ENCODE measurements at places on chromosomes 3 and 15.

GRCh38 chr3:132380920-132381319 lies 36.4 kb upstream of the DNAJC13 start:
- DNase-seq = no peak

DNA sequence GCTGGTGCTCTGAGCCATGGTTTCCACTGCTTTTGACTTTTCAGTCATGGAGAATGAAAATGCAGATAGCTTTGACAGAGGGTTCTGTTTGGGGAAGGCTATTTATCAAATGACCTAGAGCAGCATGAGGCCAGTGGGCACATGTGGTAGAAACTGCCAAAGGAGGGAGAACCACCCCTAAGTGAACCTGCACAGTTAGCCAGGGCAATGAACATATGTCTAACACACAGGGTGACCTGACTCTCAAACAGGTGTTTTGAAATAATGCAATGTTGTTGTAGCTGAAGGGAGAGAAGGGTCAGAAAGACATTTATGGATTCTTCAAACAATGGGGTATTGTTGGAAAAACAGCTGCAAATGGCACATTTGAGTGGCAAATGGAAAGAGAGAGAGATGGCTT lies 174.4 kb upstream of the FAM3D start:
- DNase-seq = no peak

GRCh38 chr15:96046620-96047240 lies 283.8 kb upstream of the NR2F2 start:
- DNase-seq = no peak

- DNase-seq = peak; percentile 5
Measured at GRCh38 chr15:53586799-53587198, 172.7 kb downstream of the WDR72 start.

- DNase-seq = no peak
Measured at GRCh38 chr3:60055765-60056164, 1005.9 kb upstream of the CFAP20DC start.

DNA sequence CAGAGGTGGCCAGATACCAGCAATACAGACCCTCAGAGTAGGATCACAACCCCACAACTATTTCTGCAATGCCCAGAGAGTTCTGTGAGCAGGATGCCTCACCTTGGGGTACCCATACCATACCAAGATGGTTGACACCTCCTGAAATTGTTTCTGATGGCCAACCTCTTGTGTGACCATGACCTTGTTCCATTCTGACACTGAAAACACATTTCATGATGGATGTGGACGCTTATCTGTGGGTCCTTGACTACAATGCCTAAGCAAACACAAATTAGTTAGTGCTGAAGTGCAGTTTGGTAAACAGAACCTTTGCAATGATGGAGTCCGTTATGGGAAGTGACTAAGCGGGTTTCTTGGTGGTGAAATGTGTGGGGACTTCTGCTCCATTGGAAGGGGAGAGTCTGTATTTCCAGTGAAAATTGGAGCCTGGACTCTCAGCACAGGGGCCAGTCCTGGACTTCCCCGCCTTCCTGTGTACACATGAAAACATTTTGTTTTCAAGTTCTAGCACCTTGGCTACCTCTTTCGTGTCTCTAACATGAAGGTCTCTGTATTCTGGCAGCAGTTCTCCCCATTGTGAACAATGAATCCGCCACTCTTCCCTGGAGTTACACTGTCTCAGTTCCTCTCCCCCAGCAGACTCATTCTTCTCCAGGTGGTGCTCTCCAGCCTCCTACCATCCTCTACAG lies 106.2 kb downstream of the XXYLT1 start:
- DNase-seq = no peak

DNA sequence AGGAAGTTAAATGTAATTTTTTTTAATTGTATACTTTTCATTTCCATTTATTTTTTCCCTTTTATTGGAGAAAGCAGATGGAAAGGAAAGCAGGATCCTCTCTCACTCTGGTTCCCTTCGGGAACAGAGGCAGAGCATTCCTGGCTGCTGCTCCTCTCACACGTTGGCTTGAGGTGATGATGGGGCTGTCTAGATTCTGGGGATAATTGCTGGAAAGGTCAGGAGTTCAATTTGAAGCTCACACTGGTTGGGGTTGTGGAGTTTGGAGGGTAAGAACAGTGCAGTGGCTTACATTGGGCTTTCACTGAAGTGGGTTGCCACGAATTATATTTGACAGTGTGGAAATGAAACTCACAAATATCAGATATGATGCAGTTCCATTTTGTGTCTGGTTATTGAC lies 57.6 kb downstream of the RARB start:
- no peak for DNase-seq

- DNase-seq = no peak
Measured at GRCh38 chr15:100716456-100717085, 114.2 kb downstream of the ASB7 start.

DNA sequence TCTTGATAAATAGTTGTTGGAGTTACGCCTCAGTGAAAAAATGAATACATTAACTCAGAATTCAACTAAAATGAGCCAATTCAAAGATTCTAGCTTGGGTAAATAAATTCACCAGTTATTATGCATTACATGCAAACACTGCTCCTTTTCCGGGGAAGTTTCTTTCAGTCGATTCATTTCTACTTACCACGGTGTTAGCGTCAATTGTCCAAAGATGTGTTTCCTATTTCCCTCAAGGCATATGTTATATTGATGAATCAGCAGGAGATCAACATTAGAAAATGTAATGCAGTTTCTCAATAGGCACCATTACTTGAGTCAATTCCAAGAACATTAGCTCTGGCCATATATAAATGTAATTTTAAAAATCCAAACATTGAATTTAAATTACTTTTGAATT lies 517.7 kb downstream of the OTOL1 start:
- DNase-seq = no peak

DNA sequence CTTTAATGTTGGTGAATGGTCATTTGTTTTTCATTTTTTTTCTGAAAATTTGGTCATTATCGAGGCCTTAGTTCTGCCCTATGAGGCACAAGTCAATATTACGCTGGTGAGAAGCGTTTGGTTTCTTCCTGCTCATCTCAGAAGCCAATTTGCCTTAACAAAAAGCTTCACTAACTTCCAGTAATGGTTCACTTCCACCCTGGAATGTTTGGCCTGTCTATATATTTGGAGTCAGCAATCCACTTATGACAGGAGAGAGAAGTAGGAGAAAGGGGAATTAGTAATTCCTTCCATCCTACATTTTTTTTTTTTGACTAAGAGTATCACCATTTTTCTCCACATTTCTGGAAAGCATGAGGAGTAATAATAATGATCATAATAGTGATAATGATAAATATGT lies 124.4 kb downstream of the DIPK2A start:
- no peak for DNase-seq

GRCh38 chr3:105555206-105555605 lies 188.5 kb downstream of the ALCAM start:
- DNase-seq = no peak

- DNase-seq = no peak
Measured at GRCh38 chr3:188589071-188589470, 435.1 kb downstream of the LPP start.

DNA sequence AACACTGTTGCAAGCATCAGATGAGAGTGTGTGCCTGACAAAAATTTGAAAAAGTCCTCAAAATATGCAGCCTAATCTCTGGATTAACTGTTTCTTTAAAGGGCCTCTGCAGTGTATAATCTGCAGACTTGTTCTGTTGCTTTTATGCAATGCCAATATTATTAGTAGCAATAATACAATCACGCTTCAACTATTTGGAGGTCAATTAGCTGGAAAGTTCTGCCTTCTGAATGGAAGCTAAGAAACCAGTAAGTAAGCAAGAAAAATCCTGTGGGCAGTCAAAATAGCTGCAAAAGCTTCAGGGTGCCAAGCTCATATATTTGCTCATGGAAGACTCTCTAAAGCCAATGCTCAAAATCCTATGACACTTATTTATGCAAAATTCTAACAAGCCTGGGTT lies 153.2 kb upstream of the NR2F2 start:
- no peak for DNase-seq

DNA sequence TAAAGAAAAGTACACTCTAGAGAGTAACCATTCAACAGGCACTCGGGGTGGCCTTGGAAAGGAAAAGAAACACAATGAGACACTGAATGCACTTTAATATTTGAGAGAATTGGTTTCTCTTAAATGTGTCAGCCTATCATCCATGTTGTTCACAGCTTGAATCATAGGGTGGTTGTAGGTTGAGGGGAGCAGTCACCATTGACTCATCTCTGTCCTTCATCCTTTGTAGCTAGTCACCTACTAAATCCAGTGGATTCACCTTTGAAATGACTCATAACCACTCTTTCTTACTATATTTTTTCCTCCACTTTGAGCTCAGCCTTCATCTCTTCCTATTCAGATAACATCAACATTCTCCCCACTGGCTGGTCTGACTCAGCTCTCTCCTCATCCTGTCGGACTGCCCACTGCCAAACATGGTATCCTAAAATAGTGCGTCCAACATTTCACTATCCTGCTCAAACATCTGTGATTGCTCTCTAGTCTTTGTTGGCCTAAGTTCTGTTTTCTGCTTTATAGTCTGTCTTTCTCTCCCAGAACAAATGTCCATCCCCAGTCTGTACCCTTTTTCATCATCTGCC lies 182.7 kb upstream of the GADL1 start:
- DNase-seq = peak; percentile 13

DNA sequence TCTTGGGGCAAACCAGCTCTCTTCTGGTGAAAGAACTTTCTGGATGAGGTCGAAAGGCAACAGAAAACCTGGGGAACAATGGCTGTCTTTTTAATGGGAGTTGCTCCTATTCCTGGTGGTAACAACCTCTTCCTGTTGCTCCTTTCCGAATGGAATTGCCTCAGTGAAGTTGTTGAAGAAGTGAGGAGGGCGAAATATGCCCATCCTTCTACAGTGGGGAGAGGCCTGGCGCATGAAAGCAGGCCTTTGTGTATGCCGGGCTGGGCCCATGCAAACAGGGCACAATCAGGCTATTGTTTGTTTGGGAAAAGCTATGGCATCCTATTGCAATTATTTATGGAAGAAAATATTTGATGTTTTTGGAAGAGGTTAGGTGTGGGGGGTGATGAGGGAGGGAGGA lies 166.9 kb downstream of the IGF1R start:
- no peak for DNase-seq

DNA sequence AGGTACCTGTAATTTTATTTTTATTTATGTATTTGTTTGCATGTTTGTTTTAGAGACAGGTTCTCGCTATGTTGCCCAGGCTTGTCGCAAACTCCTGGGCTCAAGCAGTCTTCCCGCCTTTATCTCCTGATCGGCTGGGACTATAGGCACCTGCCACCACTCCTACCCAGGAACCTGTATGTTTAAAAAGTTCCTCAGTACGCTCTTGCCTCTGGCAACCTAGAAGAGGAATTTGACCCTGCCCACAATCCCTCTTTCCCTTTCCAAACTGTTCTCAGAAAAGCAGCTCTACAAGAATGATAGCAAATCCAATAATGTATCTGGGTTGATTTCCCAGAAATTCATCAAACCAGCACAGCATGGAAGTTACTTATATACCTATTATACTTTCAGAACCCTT lies 20.9 kb upstream of the PHLDB2 start:
- no peak for DNase-seq

DNA sequence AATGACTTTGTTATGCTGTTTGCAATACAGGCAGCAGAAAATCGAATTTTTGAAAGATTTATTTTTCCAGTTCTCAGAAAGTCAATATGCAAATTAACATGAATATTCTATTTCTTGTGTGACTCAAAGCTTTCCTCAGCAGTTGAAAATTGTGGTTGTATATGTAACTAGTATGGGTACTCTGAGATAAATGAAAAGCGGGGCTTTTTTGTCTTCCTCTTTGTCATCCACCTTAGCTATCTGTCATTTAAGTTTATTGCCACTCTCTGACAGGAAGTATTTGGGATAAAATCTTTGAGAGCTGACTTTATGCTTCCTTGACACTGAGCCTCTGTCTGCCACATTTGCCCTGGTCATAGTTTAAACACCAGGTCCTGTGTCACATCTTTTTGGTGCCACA lies 91.5 kb downstream of the ATG7 start:
- DNase-seq = no peak

DNA sequence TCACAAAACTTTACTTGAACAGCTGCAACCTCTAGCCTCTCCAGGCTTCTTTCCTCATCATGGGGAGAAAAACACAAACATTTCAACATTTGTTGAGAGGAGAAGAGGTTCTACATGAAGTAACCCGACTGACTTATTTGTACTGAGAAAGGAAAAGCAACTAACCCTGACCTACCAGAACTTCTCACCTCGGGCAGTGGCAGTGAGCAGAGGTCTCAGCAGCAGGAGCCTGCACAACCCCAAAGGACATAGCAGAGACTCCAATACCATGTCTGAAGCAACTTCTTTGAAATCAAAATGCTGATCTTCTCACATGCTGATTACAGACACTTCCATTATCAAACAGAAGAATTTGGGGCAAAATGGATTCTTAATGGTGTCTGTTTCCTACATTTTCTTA lies 1085.6 kb upstream of the CFAP20DC start:
- no peak for DNase-seq

DNA sequence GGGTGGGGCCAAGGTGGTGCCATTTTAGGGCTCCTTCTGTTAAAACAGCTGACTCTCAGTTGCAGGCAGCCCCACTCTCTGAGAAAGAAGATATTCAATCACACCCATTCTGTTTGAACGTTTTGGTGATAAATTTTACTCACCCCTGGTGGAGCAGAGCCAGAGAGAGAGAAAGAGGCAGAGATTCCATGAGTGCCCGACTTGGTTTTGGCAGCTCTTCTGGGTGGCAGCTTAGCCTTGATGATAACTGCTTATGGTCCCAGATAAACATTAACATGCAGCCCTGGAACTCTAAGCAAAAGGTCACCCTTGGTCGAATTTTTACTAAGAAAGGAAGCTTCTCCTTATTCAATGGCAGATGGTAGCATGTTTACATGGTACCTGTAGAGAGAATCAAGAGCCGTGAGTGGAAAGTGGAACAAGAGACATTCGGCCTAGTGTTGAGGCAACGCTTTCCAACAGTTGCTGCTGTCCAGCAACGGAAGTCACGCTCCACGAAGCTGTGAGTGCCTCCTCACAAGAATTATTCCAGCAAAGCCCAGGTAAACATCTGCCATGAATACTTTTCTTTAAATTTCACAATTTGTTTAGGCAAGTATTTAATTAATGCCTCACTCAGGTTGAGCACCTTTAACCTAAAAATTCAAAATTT lies 530.6 kb upstream of the ROBO2 start:
- no peak for DNase-seq

DNA sequence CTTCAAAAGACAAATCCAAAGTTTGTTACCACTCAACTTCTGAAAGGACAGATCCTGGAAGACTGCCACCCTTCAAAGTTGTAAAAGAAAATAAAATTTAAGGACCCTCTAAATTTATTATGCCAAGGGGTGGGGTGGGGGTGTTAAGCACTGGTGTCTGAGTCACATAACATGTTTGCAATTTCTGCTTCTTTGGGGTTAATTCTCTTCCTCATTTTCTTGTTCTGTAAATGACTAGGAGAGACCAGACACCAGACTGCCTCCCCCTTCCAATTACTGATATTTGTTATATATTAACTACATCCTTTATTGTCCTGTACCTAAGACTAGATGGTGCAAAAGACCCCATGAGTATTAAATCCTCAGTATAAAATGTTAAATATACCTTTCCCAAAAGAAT lies 242.8 kb downstream of the ZNF385D start:
- no peak for DNase-seq

GRCh38 chr15:100383302-100384107 lies 41.7 kb upstream of the ADAMTS17 start:
- no peak for DNase-seq

Data from stimulated activated CD4-positive, alpha-beta T cell treated with anti-CD3 and anti-CD28 coated beads, Interleukin-4, amount 100 ng/mL, for 48 hours (primary cell).